Left colon (tissue), 2 donors: ENCODE measurements at places on chromosomes 5 and 9. TPM values are rescaled to one million over a fixed set of nuclear protein-coding genes. Genes with fewer than 3 reads are reported as not detected.

- DNase-seq = no peak
Observed at GRCh38 chr5:101160002-101160401, 256.9 kb upstream of the ST8SIA4 start.

The FOXD4 gene
- total RNA-seq = 0.39 TPM

DNA sequence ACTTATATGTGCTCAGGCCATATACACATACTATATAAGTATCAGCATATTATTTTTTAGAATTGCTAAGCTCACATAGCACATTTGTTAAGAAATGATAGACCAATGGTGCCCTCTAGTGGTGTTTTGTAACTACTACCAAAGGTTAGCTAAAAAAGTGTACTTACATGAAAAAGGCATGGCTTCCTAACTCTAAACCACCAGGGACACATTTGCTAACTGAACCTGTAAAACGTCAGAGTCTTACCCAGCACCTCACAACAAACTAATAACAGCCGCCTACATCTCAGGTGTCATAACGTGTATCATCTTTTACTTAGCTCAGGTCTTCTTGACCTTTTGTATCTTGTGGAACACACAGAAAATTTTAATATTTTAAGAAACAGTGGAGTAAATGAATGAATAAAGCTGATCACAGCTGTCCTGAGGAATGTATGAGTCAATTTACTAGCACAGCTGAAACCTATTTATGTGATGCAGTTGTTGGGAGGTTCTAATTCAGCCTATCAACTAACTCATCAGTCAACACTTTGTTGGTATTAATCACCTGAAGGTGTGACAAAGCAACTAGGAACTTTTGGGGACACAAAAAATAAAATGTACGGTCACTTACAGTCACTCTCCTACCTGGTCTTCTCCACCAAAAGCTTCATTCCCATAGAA is 72.9 kb downstream of the BAAT start:
- no peak for DNase-seq

- no peak for DNase-seq
Observed at GRCh38 chr5:151682240-151682639, 4.5 kb downstream of the SPARC start.

- peak; percentile 30 for DNase-seq
Observed at GRCh38 chr9:5186416-5187169, 1.2 kb upstream of the INSL6 start.

GRCh38 chr5:177306674-177307543 is 3.3 kb downstream of the PRELID1 start:
- DNase-seq = peak; percentile 27

GRCh38 chr5:154583671-154584177 is 105.7 kb upstream of the HAND1 start:
- DNase-seq = no peak

- no peak for DNase-seq
Observed at GRCh38 chr5:74206579-74207550, 433.7 kb downstream of the ENC1 start.

- DNase-seq = no peak
Observed at GRCh38 chr5:163352531-163352930, 84.9 kb upstream of the CCNG1 start.

- no peak for DNase-seq
Observed at GRCh38 chr5:122844910-122845228, 544 bp upstream of the SNX24 start.

The SPINK6 gene
- not detected for total RNA-seq

The ANKRD31 gene
- 0.11 TPM for total RNA-seq

- DNase-seq = peak; percentile 9
Observed at GRCh38 chr5:151298063-151298855, 5.3 kb downstream of the SLC36A3 start.

GRCh38 chr9:136691316-136692184 is 4.3 kb upstream of the AGPAT2 start:
- DNase-seq = no peak

DNA sequence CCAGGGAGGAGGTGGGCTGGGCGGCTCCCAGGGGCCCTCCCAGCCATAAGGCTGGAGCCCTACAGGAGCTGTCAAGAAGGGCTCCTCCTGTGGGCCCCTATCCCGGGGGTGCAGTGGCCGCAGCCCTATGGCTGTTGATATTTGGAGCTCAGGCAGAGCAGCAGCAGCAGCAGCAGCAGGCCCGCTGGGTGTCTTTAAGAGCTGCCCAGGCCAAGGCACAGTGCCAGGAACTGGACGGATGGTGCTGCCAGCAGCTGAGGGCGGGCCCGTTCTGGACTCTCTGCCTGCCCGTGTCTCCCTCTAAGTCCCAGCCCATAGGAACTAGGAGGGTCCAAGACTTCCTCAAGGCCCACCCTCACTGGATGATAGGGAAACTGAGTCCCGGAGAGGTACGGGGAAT is 3.6 kb downstream of the AK1 start:
- DNase-seq = peak; percentile 64

The NCBP1 gene
- total RNA-seq = 34.0 TPM

GRCh38 chr5:128764601-128765310 is 200.5 kb upstream of the SLC27A6 start:
- no peak for DNase-seq

The MSMP gene
- total RNA-seq = not detected

The GLRA1 gene
- not detected for total RNA-seq

DNA sequence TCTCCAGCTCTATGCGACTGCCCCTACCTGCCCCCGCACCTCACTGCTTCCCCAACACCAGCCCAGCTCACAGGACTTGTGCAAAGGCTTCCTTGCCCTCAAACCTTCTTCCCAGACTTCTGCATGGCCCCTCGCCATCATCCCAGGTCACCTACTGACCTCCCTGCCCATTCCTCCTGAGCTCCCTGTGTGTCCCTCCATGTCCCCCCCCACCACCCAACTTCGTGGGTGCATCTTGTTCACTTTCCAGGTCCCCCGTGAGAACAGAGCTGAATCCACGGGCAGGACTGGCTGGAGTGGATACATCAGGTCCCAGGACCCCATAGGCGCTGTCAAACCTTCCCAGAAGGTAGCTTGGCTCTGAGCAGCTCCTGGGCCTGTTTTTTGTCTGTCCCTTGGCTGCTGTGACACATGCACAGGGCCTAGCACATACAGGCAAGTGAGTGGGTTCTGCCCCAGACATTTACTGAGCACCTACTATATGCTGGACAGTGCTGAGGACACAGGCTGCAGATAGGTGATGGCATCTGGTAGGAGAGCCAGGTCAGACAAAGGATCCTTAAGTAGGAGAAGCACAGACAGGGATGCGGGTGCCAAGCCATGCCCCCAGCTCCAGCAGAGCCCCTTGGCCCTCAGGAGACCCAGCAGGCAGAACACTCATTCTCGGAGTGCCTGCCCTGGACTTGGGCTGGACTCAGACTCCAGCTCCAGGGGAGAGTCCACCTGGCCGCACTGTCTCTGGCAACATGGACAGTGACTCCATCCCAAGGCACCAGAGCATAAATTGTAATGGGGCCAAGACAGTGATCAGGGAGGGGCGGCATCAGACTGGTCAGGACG is 15.0 kb downstream of the NINJ1 start:
- DNase-seq = peak; percentile 18

- no peak for DNase-seq
Observed at GRCh38 chr5:22985446-22985845, 132.3 kb upstream of the CDH12 start.

The KCNT1 gene
- not detected for total RNA-seq

- no peak for DNase-seq
Observed at GRCh38 chr5:94908889-94909480, 290.5 kb downstream of the SLF1 start.

DNA sequence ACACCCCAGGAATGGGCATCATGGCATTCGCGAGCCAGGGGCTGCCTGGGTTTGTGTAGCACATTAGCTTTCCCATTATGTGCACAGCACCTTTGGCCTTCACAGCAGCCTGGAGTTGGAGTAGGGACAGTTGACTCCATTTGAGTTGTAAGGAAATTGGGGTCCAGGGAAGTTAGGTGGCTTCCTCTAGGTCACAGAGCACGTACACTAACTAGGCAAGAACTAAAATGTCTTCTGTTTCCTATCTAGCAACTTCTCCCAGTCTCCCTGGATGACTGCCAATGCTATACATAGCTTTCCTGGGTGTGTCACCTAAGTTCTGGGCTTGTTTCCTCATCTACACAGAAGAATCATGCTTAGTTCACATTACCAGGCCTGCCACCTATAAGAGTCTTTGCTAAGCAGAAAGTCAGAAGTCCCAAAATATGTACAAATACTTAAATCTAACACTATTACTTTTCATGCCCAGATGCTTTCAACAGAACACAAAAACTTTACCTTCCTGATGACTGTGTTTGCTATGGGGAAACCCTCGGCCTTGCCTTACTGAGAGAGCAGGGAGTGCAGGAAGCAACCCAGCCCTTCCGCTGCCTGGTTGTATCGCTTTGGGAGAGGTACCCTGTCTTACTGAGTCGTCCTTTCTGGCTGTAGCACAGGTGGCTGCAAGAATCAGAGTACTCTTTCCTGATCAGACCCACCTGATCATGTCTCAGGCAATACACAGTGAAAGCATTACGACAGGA is 12.0 kb downstream of the MACROH2A1 start:
- peak; percentile 76 for DNase-seq

The TNFSF8 gene
- total RNA-seq = 1.0 TPM

The NR4A3 gene
- 3.8 TPM for total RNA-seq

DNA sequence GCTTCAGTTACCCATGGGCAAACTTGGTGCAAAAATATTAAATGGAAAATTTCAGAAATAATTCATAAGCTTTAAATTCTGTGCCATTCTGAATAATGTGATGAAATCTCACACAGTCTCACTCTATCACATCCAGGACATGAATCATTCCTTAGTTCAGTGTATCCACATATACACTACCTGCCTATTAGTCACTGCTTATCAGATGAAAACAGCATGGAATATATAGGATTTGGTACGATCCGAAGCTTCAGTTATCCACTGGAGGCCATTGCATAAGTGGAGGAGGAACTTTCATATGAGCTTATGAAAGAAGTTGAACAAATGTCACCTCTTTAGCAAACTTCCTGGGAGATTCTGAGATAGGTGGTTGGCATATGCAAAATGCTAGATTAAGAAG is 64.2 kb downstream of the GAPVD1 start:
- DNase-seq = no peak

The GPR150 gene
- total RNA-seq = 0.37 TPM

The GFI1B gene
- 1.3 TPM for total RNA-seq

The LOX gene
- 2.4 TPM for total RNA-seq

The C9orf50 gene
- total RNA-seq = 0.36 TPM

The NKD2 gene
- total RNA-seq = 1.6 TPM

DNA sequence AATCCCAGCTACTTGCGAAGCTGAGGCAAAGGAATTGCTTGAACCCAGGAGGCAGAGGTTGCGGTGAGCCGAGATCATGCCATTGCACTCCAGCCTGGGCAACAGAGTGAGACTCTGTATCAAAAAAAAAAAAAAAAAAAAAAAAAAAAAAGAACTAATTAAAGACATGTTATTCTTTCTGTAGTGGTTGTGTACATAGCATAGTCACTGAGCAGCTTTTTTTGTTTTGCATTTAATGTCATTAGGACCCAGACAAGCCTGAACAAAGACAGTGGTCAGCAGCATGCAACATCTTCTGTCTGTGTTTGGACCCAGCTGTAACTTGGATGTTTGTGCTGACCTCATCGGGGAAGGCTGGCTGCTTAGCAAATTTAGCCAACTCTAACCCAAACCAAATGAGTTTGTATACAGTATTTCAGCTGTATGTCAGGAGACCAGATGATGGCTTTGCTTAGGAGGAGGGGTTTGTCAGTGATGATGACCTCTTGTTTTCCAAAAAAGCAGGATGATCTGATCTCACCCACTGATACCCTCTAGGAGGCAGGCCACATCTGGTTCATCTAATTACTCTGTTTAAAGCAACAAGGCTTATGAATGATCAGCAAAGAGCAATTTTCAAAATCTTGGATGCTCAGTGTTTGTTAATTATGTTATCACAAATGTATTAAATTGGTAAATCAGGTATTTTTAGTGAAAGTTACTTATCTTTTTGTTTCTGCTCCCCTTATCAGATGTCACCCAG is 39.5 kb downstream of the SNCAIP start:
- DNase-seq = no peak

- DNase-seq = no peak
Observed at GRCh38 chr9:130054325-130054786, 650 bp downstream of the GPR107 start.

The ZNF366 gene
- total RNA-seq = 1.0 TPM
